ENCODE measurements at places on chromosomes 3 and 15.

DNA sequence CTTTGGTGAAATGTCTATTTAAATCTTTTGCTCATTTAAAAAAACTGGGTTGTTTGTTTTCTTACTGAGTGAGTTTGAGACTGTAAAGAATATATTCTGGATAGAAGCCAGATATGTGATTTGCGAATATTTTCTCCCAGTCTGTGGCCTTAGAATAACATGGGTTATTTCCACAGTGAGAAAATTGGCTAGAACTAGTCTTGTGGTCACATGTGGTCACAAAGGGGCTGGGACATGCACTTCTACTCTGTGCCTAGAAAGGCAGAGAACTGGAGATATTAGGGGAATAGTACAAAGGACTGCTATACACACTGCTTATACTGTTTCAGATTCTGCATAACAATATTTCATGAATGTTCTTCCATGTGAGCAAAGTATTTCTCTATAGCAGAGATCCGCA, 79.9 kb upstream of the RGMA start:
- no peak for DNase-seq

GRCh38 chr3:27500035-27500434, 15.9 kb upstream of the SLC4A7 start:
- DNase-seq = no peak

- DNase-seq = no peak
These were observed 342.5 kb upstream of the TGFBR2 start for GRCh38 chr3:30263925-30264313.

DNA sequence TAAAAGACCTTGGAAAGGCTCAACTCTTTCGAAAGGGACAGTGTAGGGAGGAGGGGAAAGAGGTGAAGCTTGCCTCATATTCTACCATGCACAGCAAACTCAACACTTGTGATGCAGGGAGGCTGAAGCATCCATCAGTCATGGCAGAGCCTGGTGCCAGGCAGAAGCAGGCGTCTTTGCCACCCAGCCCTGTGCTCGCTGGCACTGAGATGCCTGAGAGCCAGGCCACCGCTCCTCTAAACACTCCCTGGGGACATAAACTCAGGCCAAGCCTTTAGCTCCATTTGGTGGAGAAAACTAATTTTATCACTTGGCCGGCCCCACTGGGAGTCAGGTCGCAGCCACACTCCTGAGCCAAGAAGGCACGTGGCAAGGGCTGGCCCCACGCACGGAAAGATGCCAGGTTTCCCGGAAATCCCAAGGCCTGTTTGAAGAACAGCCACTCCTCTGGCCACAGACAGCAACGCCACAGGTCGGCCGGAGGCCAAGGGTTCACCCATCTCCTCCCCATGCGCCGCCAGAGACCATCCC, 30.7 kb downstream of the XXYLT1 start:
- DNase-seq = no peak

DNA sequence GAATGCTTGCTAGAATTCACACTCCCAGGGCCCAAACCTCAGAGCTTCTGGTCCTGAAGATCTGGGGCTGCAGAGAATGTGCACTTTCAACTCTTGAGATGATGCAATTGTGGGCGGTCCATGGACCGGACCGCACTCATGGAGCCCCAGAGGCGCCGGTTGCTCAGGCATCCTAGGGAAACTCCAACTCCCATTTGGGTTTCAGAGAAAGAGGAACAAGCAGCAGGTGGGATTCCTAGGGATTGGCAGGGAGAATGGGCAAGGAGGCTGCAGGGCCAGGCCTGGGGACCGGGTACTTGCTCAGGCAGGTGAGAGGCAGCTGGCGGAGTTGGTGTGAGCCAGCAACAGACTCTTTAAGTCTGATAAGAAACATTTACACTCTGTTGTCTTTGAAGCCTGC, 3.5 kb downstream of the NOX5 start:
- DNase-seq = no peak

GRCh38 chr3:1091286-1091685, 1.5 kb upstream of the CNTN6 start:
- no peak for DNase-seq

DNA sequence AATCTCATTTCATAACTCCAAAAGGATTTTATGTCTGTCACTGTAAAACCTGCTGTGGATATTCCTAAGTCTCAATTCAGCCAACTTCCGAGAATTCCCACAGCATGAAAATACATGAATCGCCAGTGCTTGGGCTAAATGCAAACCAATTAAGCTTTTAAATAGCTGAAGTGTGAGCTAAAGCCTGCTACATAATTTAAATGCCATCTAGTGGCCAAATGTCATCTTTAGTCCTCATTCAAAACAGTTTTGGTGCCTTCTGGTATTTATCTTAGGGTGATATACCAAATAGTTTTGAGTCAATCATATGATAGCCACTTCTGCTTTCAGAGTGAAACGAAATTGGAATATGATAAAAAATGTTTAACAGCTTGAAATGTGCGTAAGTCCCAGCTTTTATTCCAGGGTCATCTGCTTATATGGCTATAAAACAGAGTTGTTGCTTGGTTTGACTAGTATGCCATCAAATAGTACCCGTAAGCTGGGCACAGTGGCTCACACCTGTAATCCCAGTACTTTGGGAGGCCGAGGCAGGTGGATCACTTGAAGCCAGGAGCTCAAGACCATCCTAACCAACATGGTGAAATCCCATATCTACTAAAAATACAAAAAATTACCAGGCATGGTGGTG, 41.8 kb upstream of the CCNL1 start:
- DNase-seq = no peak

GRCh38 chr3:112199622-112200316, 66.7 kb upstream of the GCSAM start:
- DNase-seq = peak; percentile 4

- no peak for DNase-seq
These were observed 51.6 kb downstream of the LINGO1 start for GRCh38 chr15:77580996-77581682.

- no peak for DNase-seq
These were observed 31.7 kb downstream of the AKAP13 start for GRCh38 chr15:85412066-85412465.

GRCh38 chr15:40439960-40440742, 602 bp upstream of the BAHD1 start:
- DNase-seq = no peak

DNA sequence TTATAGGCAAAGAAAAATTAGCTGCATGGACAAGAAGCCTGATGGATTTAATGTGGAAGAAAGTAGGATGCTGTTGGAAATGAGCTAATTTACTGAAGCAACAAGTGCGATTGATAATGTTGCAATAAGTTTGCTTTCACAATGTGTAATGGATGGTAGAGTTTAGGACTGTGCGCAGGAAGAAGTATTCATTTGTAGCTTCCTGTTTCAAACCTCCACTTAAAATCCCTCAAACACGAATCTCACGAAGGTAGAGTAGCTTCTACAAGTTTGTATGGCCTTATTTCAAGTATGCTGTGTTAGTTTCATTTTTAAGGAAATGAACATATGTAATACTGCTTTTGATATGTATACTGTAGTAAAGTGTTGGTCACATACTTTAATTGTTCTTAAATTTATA, 42.3 kb downstream of the KCNH8 start:
- DNase-seq = no peak

- no peak for DNase-seq
These were observed 43.9 kb downstream of the MUC4 start for GRCh38 chr3:195767792-195768191.

GRCh38 chr3:131713416-131714123, 210.8 kb upstream of the MRPL3 start:
- no peak for DNase-seq

DNA sequence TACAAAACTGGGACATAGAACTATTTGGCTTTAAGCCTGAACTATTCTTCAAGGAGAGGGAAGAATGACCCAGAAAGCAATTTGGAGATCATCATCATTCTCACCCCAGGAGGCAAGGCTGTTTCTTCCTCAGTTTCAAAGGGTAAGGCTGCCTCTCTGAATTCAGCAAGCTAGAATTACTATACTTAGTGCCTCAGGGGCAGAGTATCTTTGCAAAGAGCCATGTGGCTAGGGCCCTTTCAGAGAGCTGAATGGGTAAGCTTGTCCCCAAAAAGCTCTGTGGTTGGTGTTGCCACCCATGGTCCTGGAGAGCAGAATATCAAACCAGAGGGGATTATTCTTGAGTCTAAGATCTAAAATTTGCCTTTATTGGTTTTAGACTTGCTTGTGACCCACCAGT, 720.3 kb upstream of the ARPP21 start:
- DNase-seq = no peak

- DNase-seq = no peak
These were observed 14.8 kb downstream of the GPR87 start for GRCh38 chr3:151301787-151302186.

GRCh38 chr3:9912294-9912935, 4.5 kb upstream of the IL17RC start:
- DNase-seq = no peak

- no peak for DNase-seq
These were observed 349.6 kb downstream of the ZIC1 start for GRCh38 chr3:147758771-147759170.

DNA sequence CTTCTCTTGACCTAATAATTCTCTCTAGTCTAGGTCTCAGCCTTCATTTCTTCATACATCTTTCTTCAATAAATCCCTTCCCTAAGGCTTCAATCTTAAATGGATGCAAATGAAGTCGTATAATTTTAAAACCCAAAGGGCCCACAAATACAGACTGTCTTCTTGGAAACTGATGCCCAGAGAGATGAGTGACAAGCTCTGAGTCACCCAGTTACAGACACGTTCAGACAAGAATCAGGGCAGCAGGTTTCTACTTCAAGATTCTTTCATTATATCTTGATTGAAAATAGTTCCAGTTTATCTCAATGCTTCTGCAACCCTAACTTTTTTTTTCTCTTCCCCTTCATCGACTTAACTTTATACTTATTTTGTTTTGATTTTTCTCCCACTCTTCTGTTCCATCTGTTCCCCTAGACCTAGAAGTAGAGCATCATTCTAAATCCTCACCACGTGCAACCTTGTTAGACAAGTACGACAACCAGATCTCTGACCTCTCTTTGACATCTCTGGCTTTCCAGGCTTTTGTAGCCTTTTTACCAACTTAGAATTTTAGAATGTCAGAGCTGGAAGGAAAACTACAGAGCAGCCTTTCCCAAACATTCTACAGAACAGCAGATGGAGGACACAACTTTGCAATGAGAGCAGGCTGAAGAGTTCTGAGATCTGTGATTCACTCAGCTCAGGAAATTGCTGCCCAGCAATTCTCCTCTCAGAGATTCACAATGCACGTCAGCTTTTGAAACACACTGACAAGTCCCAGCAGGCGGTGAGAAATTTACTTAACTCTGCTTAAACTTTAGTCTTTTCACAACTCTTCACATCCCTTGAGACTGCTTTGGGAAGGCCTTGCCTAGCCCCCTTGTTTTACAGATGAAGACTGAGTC, 25.3 kb downstream of the NCEH1 start:
- no peak for DNase-seq

- no peak for DNase-seq
These were observed 429.4 kb downstream of the NTRK3 start for GRCh38 chr15:87827131-87827530.

Measured in keratinocyte (primary cell).